ENCODE measurements at places on chromosomes 3 and 15.

DNA sequence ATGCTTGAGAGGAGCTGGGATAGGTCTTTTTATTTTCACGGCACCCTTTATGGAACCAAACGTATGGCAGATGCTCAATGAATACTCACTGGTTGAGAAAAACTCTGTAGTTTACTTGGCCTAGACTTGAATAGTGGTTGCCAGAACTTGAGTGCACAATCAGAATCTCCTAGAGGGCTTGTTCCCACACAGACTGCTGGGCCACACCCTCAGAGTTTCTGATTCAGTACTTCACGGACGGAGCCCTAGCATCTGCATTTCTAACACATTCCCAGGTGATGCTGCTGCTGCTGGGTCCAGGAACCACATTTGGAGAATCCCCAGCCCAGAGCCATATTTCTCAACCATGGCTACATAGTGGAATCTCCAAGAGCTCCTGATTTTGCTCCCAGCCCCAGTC, 24.6 kb downstream of the CA12 start:
- DNase-seq = no peak

- DNase-seq = no peak
Observed at GRCh38 chr15:95724908-95725633, 605.4 kb upstream of the NR2F2 start.

DNA sequence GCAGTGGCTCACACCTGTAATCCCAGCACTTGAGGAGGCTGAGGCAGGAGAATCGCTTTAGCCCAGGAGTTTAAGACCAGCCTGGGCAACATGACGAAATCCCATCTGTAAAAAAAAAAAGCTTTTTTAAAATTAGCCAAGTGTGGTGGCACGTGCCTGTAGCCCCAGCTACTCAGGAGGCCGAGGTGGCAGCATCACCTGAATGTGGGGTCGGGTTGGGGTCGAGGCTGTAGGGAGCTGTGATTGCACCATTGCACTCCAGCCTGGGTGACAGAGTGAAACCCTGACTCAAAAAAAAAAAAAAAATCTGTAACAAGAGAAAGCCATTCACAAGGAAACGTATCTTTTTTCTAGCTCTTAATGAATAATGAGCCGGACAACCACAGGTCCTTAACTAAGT, 74.7 kb upstream of the DLG1 start:
- no peak for DNase-seq

DNA sequence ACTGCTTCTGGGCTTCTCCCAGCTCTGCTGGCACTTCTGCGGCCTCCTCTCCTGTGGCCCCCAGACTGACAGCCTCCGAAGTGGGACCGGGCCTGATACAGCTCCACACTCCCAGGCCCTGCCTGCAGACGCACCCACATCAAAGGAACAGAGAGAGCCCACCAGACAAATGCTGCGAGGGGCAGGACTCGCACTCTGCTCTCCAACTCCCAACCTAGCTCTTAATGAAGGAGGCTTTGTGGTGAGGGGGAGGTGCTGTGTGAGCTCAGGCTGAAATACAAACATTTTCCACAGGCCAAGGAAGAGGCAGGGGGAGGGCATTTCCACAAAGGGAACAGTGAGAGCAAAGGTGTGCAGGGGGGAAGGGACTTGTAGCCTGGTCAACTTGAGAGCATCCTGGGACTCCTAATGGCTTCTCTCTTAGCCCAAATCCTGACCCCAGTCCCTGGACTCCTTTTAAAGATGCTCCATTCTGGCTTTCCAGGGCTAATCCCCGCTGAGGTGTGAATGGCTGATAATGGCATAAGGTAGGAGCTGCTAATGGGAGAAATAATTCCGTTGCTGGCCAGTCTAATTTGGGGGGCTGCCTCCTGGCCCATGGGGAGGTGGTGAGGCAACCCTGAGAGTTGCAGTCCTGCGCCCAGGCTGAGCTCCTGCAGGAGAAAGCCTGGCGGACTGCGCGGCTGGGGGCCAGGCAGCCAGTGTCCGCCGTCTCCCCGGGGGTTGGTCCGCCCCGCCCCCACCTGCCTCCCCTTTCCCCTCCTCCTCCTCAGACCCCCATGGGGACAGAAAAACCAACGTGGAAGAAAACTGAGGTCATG, 9.6 kb downstream of the LINGO1 start:
- DNase-seq = no peak

DNA sequence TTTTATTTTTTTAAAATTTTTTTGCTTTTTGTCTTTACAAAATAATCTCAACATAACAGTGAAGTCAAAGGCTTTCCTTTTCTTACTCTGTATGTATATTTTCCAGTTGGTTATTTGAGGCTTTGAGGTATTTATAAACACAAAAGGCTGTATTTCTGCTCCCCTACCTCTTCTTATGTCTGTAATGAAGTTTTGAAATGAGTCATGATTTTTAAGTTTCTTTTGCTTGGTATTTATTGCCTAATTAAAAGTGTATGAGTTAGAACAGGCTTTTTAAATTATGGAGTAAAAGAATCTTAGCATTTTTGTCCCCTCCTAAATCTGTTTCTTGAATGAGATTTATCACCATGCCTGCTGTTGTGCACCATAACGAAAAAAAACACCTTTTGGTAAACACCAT, 66.0 kb downstream of the DCUN1D1 start:
- no peak for DNase-seq

- no peak for DNase-seq
Observed at GRCh38 chr15:60704129-60704528, 225.2 kb upstream of the ICE2 start.

DNA sequence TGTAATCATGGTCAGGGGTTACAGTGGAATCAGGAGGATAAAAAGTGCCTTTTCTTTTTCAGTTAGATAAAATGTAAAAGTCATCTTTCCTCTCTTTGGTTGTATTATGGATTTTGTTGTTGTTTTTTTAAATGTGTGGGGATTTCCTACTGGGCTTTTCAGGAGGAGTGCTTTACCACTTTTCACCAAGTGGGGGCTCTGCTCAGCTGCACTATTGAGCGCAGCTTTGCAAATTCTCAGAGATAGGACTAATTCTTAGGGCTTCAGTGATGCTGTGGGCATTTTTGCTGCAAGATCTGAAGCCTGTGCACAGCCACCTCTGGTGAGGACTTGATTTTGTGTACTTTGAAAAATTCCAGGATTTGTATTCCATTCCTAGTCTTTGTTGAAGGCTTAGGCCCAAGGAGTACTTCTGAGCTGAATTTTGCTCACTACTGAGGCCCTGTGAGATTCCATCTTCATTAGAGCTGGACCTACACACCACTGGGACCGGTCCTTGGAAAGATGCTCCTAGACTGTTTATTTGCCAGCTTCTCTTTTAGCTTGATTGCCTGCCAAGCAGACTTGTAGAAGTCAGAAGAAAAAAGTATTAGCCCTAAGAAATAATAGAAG, 7.5 kb downstream of the GNB5 start:
- DNase-seq = no peak

GRCh38 chr15:60385620-60386552, 11.9 kb downstream of the ANXA2 start:
- DNase-seq = no peak

DNA sequence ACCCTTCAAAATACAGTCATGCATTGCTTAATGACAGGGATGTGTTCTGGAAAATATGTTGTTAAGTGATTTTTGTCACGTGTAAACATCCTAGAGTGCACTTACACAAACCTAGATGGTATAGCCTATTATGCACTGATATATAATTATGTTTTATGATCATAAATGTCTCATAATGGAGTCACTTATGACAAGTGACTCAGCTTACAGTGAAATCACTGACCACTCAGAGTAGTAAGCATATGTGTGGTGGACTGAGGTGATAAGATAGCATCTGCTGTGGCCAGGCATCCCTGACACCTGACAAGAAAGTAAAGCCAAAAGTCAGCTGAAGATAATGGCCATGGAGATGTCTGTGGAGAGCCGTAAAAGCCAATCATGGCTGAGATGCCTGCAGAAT, 5.4 kb downstream of the ACAD11 start:
- DNase-seq = no peak

- no peak for DNase-seq
Observed at GRCh38 chr3:148938936-148939335, 52.4 kb upstream of the GYG1 start.

DNA sequence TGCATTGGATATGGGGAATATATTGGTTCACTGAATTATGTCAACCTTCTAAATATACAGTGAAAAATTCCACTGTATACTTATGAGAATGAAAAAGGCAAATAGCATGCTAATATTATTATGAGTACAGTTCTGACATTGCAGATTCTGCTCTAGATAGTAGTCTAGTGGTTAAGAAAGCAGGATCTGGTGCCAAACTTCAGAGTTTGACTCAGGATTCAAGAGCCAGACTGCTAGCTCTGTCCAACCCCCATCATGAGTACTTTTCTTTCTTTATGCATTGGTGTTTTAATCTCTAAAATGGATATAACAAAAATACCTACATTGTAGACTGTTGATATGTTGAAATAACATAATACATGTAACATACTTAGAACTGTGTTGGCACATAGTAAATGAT, 57.3 kb upstream of the PLSCR4 start:
- no peak for DNase-seq

DNA sequence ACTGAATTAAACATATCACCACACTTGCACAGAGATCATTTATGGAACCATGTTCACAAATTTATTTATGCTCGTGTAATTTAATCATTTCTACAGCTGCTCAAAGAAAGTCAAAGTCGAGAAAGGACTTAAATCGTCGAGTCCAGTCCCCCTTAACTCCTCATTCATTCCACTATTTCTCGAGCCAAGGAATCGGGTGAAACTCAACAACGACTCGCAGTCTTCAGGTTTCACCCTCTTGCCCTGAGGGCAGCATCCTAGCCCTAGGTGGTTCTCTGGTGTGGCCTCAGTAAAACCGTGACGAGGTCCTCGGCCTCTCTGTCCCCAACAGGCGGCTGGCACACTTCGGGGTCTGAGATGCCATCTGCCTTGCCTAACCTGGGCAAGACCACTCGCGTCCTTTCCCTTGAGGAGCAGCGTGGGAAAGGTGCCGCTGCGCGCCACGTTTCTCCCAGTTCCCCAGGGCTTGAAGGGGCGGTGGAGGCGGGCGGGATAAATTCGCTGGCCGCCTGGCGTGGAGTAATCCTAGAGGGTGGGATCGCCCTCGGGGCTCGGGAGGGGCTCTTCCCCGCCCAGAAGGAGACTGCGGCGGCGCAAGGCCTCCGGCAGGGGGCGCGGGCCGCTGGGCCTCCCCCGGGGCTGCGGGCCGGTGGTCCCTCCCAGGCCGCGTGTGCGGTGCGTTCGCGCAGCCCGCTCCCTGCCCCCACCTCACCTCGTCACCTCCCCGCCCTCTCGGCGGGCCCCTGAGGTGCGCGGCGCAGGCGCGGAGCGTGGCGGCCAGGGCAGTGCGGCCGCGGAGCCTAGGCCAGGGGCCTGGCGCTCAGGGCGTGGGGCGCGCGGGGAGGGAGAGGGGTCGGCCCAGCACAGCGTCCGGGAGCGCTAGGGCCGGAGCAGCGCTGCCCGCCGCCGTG, at the start of gene ZNF639:
Gene ZNF639, plus strand, starts transcription at position 746 of the 911 bp plus-strand sequence. CDS start 5,263 bp downstream, outside the sequence.
- peak; percentile 96 for DNase-seq

DNA sequence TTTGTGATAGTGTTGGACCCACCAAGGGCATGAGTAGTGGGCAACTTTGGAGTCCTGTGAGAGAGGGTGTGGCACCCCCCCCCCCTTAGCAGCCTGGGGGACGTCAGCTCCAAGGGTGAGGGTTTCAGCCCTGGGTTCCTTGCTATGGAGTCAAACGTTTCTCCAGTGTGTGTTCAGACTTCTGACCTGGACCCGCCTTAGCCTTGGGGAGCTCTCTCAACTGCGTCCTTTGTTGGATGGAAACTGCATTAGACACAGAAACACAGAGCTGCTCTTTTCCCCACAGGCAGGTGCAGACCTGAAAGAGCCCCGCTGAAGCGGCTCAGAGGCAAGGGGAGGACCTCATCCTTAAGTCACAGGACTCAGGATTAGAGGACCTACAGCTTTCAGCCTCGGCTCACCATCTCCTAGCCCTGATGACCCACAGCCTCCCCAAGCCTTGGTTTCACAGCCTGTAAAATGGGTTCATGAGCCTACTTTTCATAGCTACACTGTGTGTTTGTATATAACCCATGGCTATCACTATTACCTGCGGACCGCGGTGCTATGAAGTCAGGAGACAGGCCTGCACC, 19.9 kb downstream of the ZNF710 start:
- DNase-seq = no peak

DNA sequence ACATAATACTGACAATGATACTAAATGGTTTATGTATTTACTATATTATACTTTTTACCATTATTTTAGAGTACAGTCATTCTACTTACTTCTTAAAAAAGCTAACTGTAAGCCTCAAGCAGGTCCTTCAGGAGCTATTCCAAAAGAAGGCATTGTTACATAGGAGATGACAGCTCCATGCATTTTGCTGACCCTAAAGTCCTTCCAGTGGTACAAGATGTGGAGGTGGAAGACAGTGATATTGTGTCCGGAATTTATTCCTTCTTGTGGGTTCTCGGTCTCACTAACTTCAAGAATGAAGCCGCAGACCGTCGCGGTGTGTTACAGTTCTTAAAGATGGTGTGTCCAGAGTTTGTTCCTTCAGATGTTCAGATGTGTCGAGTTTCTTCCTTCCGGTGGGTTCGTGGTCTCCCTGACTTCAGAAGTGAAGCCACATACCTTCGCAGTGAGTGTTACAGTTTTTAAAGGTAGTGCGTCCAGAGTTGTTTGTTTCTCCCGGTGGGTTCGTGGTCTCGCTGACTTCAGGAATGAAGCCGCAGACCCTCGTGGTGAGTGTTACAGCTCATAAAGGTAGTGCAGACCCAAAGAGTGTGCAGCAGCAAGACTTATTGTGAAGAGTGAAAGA, 20.9 kb downstream of the AVEN start:
- no peak for DNase-seq

DNA sequence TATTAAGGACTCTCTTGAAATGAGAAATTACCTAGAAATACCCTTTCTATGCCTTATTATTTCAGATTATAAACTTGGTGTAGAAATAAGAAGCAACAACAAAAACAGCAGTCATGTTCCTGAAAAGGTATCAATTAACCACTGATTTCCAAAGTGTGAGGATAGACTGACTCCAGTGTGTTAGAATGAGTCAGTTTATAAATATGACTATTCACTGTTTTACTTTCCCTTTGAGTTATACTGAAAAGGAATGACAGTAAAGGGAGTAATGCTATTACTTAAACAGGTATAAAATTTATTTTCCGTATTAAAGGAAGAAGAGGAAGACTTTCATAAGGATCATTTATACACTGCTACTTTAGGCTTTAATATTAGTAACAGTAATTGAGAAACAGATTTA, 12.9 kb downstream of the GMNC start:
- no peak for DNase-seq

- no peak for DNase-seq
Observed at GRCh38 chr15:32105258-32106241, 75.2 kb downstream of the CHRNA7 start.
